Activated CD4-positive, alpha-beta T cell treated with anti-CD3 and anti-CD28 coated beads, Interleukin-2, amount 10 ng/mL, durations not matched to agents 7 days and 5 days (primary cell): ENCODE measurements at places on chromosomes 4 and X. TPM values are rescaled to one million over a fixed set of nuclear protein-coding genes. Genes with fewer than 3 reads are reported as not detected.

DNA sequence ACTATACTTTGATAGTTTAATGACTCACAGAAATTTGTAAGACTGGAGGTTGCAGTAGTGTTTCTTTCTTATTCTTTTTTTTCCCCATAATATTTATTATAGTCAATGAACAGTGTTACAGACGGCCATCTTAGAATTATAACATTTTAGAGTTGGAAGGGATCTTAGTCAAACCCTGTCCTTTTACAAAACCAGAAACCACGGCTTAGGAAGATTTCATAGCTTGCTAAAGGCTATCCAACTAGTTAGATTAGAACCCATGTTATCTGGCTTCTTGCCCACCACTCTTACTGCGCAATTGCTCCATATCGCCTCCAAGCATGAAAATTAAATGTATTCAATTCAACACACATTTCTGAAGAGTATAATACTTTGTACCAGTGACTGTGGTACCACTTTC, 1.1 kb downstream of the XIAP start:
- H3K27ac ChIP-seq: peak overlapping the region; percentile 95
- peaks cover 2% of the 10 kb centered on the region for H3K27me3 ChIP-seq
- peaks cover 18% of the 10 kb centered on the region for H3K4me1 ChIP-seq
- peak overlapping the region; percentile 90 for H3K4me3 ChIP-seq

GRCh38 chr4:107978716-107979451, 10.8 kb upstream of the HADH start:
- H3K27ac ChIP-seq: no peak overlapping the region
- H3K4me3 ChIP-seq: no peak overlapping the region
- peaks cover 6% of the 10 kb centered on the region for H3K4me1 ChIP-seq
- H3K27me3 ChIP-seq: no peaks in the 10 kb centered on the region

DNA sequence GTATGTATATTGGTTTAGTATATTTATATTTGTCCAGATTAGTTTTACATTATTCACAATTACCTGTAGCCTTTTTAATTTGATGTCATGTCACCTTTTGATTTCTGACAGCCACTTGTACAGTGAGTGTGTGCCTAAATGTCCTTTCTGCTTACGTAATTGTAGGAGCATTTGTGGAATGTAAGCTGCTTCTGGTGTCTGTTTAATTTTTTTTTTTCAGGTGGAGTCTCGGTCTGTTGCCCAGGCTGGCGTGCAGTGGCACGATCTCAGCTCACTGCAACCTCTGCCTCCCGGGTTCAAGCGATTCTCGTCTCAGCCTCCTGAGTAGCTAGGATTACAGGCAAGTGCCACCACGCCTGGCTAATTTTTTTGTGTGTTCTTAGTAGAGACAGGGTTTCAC, 91.2 kb upstream of the XAGE2 start:
- peaks cover 13% of the 10 kb centered on the region for H3K27me3 ChIP-seq
- H3K36me3 ChIP-seq: no peaks in the 10 kb centered on the region
- H3K4me3 ChIP-seq: no peak overlapping the region
- no peaks in the 10 kb centered on the region for H3K4me1 ChIP-seq
- no peak for DNase-seq
- no peak overlapping the region for H3K27ac ChIP-seq

- peaks cover 64% of the 10 kb centered on the region for H3K27me3 ChIP-seq
- no peak overlapping the region for H3K4me3 ChIP-seq
- H3K36me3 ChIP-seq: peaks cover 1% of the 10 kb centered on the region
Measured at GRCh38 chrX:100407784-100408712, 2.0 kb downstream of the PCDH19 start.

- H3K27ac ChIP-seq: no peak overlapping the region
- no peak for DNase-seq
- no peaks in the 10 kb centered on the region for H3K36me3 ChIP-seq
- H3K27me3 ChIP-seq: peaks cover 23% of the 10 kb centered on the region
- H3K4me3 ChIP-seq: no peak overlapping the region
Measured at GRCh38 chr4:151227731-151228130, 49.2 kb upstream of the PRSS48 start.

- no peaks in the 10 kb centered on the region for H3K27me3 ChIP-seq
- no peak for DNase-seq
- peaks cover 22% of the 10 kb centered on the region for H3K4me1 ChIP-seq
Measured at GRCh38 chrX:153973127-153974002, 811 bp downstream of the TMEM187 start.

GRCh38 chrX:13007519-13008188, 32.7 kb downstream of the TMSB4X start:
- peak overlapping the region; percentile 66 for H3K27ac ChIP-seq
- no peak overlapping the region for H3K4me3 ChIP-seq
- H3K27me3 ChIP-seq: no peaks in the 10 kb centered on the region
- peaks cover 75% of the 10 kb centered on the region for H3K4me1 ChIP-seq

DNA sequence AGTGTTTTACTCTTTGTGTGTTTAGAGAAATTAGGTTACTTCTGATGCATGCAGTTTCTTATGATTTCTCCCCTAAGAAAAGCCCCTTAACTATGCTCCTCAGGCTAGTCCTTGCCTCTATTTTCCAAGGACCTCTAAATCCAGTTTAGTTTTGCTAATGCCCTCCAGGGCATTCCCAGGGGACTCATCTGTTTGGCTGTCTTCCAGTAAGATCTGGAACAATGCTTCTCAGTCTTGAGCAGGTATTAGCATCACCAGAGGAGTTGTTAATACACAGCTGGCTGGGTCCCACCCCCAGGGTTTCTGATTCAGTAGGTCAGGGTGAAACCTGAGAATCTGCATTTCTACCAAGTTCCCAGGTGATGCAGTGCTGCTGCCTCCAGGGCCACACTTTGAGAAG, 56.9 kb downstream of the OTC start:
- no peak for DNase-seq
- no peak overlapping the region for H3K27ac ChIP-seq
- H3K4me3 ChIP-seq: no peak overlapping the region

GRCh38 chr4:71202705-71203104, 136.1 kb upstream of the SLC4A4 start:
- DNase-seq: no peak
- H3K27ac ChIP-seq: no peak overlapping the region
- peaks cover 11% of the 10 kb centered on the region for H3K27me3 ChIP-seq
- H3K4me1 ChIP-seq: peaks cover 17% of the 10 kb centered on the region
- no peaks in the 10 kb centered on the region for H3K36me3 ChIP-seq

DNA sequence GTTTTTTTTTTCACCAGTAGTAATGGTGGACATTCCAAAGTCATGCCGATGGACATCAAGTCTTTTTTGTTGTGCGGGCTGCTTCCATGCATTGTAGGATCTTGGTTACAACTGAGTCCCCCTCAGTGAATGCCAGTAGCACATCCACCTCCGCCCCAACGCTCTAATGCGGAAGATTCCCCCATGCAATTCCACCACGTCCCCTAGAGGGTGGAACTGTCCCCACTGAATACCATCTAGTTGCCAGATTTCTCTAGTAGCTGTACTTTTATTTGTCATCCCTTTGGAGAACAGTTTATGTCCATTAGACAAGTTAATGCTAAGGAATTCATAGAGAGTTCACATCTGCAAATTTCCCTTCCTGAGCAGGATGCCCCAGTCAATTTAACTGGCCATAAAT, 6.7 kb downstream of the SHISA3 start:
- no peak overlapping the region for H3K4me3 ChIP-seq
- peaks cover 2% of the 10 kb centered on the region for H3K4me1 ChIP-seq
- DNase-seq: no peak
- H3K27me3 ChIP-seq: peaks cover 37% of the 10 kb centered on the region
- no peaks in the 10 kb centered on the region for H3K36me3 ChIP-seq

DNA sequence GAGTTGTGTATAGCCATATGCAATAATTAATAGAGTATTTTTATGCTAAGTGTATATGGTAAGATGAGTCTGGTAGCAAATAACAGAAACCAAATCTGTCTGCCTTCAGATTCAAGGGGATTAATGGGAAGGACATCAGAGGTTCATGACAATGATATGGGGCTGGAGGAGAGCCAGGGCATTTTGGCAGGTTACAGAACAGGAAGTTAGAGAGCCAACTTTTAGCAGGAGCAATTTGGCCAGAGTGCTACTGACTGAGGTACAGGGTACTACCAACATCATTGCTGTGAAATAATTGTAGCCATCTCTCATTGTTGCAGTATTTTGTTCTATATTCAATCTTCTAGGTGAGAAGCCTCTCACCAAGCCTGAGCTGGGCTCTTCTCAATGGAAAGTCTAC, 210.9 kb upstream of the FAM47A start:
- no peak overlapping the region for H3K4me3 ChIP-seq
- H3K27ac ChIP-seq: no peak overlapping the region
- H3K27me3 ChIP-seq: no peaks in the 10 kb centered on the region

- no peak overlapping the region for H3K27ac ChIP-seq
- no peaks in the 10 kb centered on the region for H3K27me3 ChIP-seq
- H3K36me3 ChIP-seq: no peaks in the 10 kb centered on the region
- DNase-seq: no peak
Measured at GRCh38 chr4:149549911-149550310, 265.7 kb downstream of the IQCM start.

- no peak overlapping the region for H3K4me3 ChIP-seq
- H3K4me1 ChIP-seq: no peaks in the 10 kb centered on the region
- H3K27ac ChIP-seq: no peak overlapping the region
- peaks cover 2% of the 10 kb centered on the region for H3K27me3 ChIP-seq
- DNase-seq: no peak
Measured at GRCh38 chrX:130933358-130933757, 30.3 kb upstream of the ENOX2 start.

GRCh38 chrX:2316534-2316933, 184.2 kb downstream of the DHRSX start:
- no peaks in the 10 kb centered on the region for H3K4me1 ChIP-seq
- H3K4me3 ChIP-seq: no peak overlapping the region
- DNase-seq: no peak

DNA sequence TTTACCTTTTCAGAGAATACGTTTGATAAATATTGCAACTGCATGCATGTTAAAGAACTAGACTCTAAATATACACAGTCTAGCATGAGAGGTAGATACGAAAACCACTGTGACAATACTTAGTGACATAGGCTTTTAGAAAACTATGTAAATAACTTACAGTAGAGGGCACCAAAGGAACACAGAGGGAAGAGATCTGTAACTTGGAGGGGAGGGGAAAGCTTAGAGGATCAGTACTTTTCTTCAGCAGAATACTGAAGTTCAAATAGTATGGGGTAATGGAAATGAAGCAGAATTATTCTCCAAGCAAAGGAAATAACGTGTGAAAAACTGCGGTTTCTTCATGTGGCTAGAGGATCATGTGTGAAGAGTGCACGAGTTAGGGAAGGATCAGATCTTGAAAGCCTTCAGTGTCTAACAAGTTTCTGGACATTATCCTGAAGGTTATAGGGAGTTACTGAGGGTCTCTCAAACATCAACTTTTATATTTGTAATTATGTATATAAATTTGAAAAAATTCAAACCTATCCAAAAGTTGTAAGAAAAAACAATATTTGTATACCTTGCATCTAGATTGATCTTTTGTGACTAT, 264.3 kb downstream of the NPFFR2 start:
- H3K27ac ChIP-seq: no peak overlapping the region
- no peaks in the 10 kb centered on the region for H3K4me1 ChIP-seq
- no peaks in the 10 kb centered on the region for H3K36me3 ChIP-seq
- H3K27me3 ChIP-seq: peaks cover 6% of the 10 kb centered on the region
- DNase-seq: no peak
- no peak overlapping the region for H3K4me3 ChIP-seq

GRCh38 chr4:1866189-1866661, 5.0 kb upstream of the NSD2 start:
- no peak overlapping the region for H3K4me3 ChIP-seq
- H3K4me1 ChIP-seq: peaks cover 33% of the 10 kb centered on the region
- H3K27me3 ChIP-seq: no peaks in the 10 kb centered on the region
- DNase-seq: no peak
- H3K36me3 ChIP-seq: no peaks in the 10 kb centered on the region

GRCh38 chrX:133741303-133741702, 244.1 kb downstream of the GPC3 start:
- H3K27ac ChIP-seq: no peak overlapping the region
- no peak overlapping the region for H3K4me3 ChIP-seq
- H3K4me1 ChIP-seq: peaks cover 14% of the 10 kb centered on the region
- H3K36me3 ChIP-seq: no peaks in the 10 kb centered on the region
- no peak for DNase-seq
- H3K27me3 ChIP-seq: no peaks in the 10 kb centered on the region

DNA sequence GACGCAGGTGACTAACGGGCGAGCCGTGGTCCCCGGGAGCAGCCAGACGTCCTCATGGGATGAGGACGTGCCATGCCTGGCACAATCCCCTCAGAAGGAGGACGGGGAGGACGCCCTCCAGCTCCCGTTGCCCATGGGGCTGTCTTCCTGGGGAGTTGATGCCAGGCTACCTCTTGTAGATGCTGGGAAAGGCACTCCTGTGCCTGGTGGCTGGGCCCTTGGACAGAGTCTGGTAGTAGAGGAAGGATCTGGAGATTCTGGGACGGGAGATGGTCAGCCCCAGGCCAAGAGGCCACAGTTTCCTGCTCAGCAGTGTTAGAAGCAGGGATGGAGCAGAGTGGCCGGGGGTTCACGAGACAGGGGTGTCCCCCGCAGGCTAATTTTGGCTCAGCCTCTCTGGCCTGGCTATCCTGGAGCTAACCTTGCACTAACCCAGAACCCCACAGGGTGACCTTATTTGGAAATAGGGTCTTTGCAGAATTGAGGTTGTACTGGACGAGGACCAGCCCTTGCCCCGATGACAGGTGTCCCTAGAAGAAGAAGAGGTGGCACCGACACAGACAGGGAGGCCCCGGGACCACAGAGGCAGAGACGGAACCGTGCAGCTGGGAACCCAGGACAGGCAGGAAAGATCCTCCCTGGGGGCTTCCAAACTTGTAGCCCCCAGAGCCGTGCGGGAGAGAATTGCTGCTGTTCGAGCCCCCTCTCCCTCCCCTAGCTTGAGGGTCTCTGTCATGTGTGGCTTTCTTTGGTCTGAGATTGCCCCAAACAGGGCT, 50.1 kb upstream of the ADRA2C start:
- no peak overlapping the region for H3K27ac ChIP-seq
- H3K36me3 ChIP-seq: no peaks in the 10 kb centered on the region
- H3K4me1 ChIP-seq: no peaks in the 10 kb centered on the region
- DNase-seq: no peak
- no peaks in the 10 kb centered on the region for H3K27me3 ChIP-seq
- H3K4me3 ChIP-seq: no peak overlapping the region

The HS6ST2 gene
- not detected for total RNA-seq

The SLC6A14 gene
- total RNA-seq: not detected

The BMX gene
- total RNA-seq: not detected

The SRD5A3 gene
- 10.3 TPM for total RNA-seq

The PTCHD1 gene
- total RNA-seq: not detected

The DAPP1 gene
- 39.5 TPM for total RNA-seq

The CFAP47 gene
- not detected for total RNA-seq

The PPP2R2C gene
- not detected for total RNA-seq

The IQCM gene
- total RNA-seq: not detected

The CSTF2 gene
- 33.9 TPM for total RNA-seq

The ARHGAP6 gene
- not detected for total RNA-seq

The RPS6KA6 gene
- total RNA-seq: not detected

The IGSF1 gene
- not detected for total RNA-seq

The CYSLTR1 gene
- total RNA-seq: 20.8 TPM
